Esophagus squamous epithelium (tissue), 5 donors: ENCODE measurements at places on chromosomes 2 and 18.

- no peak for DNase-seq
Observed at GRCh38 chr2:29014811-29015421, 33.8 kb downstream of the TOGARAM2 start.

GRCh38 chr2:39033980-39034379, 86.9 kb downstream of the SOS1 start:
- no peak for DNase-seq

DNA sequence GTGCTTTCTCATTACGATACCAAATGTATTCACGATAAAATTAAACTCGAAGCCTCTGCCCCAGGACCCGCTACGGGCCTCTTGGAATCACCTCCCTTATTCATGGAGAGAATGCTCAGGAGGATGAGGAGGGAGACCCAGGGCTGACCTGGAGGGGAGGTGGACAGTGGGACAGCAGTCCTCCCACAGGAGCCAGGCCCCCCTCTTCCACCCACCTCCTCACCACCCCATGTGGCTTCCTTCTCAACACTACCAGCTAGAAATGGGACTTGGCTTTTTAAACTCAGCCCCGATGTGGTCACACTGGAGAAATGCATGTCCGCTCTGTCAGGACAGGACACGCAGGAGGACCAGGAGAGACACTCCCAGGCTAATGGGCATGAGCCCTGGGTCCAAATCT, 147.9 kb upstream of the ID2 start:
- DNase-seq = no peak

DNA sequence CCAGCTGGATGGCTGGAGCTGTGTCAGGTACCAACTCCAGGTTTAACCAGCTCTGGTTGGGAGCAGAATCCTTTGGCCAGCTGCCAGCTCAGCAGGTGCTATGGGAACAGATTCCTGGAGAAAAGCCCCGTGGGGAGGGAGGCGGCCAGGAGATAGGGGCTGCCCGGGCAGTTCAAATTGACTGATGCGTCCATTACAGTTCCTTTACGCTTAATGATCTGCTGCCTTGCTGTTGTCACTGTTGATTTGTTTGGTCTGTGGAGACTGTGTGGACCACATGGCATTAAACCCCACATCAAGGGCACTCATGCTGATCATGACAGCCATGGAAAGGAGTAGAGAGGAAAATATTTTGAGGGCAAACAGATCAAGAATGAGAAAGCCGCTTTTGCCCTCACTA, 200.0 kb downstream of the TSN start:
- DNase-seq = no peak

- DNase-seq = no peak
Observed at GRCh38 chr2:210230518-210230917, 5.3 kb upstream of the ACADL start.
